ENCODE measurements at places on chromosomes 2 and 18.

GRCh38 chr18:48922801-48923730 is 27.7 kb downstream of the SMAD7 start:
- DNase-seq: no peak

DNA sequence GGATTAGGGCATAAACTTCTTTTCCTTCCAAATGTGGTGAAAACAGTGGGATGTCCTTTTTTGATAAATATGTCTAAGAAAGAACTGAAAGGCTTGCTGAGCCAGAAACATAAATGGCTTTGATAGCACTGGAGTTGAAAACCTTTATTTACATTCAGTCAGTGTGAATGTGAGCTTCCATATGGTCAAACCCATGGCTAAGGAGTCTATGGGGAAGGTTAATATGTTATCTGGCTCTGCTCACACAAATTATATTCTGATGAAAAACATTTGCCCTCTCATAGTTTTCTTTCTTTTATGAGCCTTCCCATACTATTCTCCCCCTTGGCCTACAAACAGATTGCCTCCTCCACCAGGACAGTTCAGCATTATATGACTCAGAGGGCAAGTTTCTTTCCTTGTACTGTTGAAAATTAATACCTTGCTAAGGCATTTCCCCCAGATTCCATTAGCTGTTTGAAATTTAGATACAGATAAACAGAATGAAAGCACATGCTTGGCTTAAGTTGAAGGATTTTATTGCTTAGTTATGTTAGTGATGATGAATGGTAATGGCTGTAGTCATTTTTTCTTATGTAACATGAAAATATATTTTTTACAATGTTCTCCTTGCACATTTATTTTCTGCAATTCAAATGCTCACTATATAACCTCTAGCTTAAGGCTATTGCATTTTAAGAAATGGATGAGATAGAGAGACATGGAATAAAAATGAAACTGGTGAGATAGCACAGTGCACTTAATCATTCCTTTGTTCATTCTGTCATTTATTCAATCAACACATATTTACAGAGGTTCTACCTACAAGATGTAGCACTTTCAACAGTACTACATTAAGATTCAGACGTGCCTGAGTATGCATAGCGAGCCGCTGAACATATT is 544.1 kb downstream of the LRRTM4 start:
- no peak for DNase-seq

GRCh38 chr2:43462866-43463641 is 132.8 kb downstream of the THADA start:
- no peak for DNase-seq

- no peak for DNase-seq
Observed at GRCh38 chr2:95026471-95027368, 1.2 kb downstream of the MAL start.

DNA sequence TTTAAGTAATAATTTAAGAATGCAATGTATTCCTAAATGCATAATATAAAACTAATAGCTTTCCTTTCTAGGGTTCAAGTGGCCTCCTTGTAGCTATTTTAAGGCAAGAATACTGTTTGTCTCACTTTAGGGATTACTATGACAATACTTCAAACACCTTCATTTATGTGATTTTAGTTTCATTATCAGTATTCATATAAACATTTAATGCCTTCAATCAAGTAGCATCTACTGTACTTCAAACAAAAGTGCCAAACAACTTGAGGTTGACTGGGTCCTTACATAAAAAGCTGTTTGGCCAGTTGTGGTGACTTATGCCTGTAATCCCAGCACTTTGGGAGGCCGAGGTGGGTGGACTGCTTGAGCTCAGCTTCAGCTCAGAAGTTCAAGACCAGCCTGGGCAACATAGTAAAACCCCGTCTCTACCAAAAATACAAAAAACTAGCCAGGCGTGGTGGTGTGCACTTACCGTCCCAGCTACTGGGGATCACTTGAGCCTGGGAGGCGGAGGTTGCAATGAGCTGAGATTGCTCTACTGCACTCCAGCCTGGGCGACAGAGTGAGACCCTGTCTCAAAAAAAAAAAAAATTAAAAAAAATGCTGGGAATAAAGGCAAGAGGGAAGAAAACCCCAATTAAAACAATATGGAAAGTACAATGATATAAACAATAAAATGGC is 9.3 kb downstream of the MEX3C start:
- DNase-seq: no peak

GRCh38 chr2:27171351-27171848 is 22.6 kb downstream of the TCF23 start:
- DNase-seq: no peak

DNA sequence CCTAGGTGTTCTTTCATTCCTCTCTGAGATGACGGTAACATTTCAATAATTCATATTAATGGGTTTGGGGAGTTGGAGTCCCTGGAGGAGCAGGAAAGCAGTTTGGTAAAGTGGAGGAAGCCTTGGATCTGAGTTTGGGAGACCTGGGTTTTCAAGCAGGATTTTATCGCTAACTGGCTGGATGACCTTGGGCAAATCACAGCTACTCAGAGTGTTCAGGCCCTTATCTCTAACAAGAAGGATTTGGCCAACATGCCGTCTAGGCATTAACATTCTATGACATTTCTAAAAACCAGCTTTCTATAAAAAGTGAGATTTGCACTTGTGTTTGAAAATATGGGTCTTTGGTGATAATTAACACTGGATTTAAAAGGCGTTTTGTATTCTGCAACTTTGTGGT is 59.7 kb upstream of the MEX3C start:
- no peak for DNase-seq

GRCh38 chr2:215811409-215812345 is 201.7 kb downstream of the MREG start:
- DNase-seq: no peak

DNA sequence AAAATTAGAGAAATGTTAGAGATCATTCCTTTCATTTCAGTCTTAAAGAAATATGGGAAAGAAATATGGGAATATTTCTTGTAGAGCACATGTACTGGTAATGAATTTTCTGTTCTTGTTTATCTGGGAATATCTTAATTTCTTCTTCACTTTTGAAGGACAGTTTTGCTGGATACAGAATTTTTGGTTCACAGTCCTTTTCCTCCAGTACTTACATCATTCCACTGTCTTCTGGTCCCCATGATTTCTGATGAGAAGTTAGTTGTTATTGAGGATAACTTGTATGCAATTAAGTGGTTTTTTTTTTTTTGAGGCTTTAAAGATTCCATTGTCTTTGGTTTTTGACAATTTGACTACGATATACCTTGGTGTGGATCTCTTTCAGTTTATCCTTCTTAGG is 11.0 kb downstream of the NEURL3 start:
- no peak for DNase-seq

- DNase-seq: no peak
Observed at GRCh38 chr2:182941121-182941722, 74.8 kb upstream of the FRZB start.

DNA sequence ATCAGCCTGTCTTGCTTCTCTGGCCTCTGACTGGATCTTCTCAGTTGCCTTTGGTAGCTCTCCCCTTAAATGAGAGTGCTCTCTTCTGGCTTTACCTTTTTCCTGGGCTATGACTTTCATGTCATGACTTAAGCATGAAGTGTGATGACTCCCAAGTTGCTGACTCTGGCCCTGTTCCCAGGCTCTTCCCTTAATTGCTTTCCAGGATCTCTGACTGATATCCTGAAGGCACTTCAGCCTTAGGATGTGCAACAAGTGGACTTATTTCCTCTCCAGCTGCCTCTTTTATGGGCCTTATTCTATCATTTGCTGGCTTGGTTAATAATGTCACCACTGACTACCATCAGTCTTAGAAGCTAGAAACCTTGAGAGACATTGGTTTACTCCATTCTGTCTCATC is 17.4 kb downstream of the SEMA4F start:
- no peak for DNase-seq

- peak; percentile 48 for DNase-seq
Observed at GRCh38 chr2:27720004-27720551, 51.4 kb upstream of the MRPL33 start.

GRCh38 chr18:34120294-34120693 is 104.4 kb downstream of the NOL4 start:
- no peak for DNase-seq

- no peak for DNase-seq
Observed at GRCh38 chr2:74313497-74313896, 29.7 kb downstream of the SLC4A5 start.

- no peak for DNase-seq
Observed at GRCh38 chr2:195656161-195656858, 716 bp upstream of the SLC39A10 start.

- DNase-seq: no peak
Observed at GRCh38 chr2:136917411-136917881, 152.1 kb downstream of the THSD7B start.

DNA sequence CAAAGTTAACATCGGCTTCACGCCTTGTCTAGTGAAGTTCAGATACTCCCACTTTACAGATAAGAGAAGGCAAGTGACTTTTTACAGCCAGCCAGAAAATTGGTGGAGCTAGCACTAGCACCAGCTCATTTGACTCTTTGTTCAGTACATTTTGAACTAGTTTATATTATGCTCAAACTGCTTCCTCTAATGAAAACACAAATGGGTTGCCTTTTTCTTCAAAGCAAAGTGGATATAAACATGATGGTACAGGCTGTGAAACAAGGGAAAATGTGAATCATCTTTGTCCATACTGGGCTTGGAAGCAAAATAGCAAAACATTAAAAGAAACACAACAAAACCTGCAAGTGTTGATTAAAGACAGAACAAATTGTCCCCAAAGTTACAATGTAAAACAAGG is 99.6 kb upstream of the LHCGR start:
- no peak for DNase-seq

DNA sequence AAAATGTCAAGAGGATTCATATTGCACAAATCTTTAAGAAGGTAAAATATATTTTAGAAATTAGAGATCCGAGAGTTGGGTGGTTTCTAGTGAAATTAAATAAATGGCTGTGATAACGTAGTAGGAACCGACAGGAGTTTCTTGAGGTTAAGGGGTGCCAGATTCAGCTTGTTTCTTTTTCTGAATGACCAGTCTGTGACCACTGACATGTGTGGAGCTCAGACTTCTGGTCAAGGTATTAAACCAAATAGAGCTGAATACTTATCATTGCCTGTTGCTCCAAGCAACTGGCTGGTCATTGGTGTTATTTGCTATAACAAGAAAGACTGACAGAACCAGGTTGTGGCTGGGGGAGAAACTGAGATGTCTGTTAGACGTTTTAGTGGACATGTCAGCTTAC is 408.2 kb upstream of the HS6ST1 start:
- DNase-seq: no peak

- no peak for DNase-seq
Observed at GRCh38 chr2:558879-559278, 118.3 kb downstream of the TMEM18 start.

DNA sequence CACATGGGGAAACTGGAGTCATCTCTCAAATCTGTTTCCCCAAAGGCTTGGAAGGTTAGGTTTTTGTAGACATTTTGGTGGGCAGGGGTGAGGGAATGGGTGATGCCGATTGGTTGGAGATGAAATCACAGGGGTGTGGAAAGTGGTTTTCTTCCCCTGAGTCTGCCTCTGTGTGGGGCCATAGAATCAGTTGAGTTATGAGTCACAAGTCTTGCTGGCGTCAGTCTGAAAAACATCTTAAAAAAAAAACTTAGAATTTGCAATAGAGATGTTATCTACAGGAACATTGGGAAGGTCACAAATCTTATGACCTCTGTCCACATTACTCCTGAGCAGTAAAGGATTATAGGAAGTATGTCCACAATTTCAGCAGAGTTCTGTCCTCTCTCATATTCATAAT is 314.6 kb downstream of the CNTNAP5 start:
- DNase-seq: no peak

GRCh38 chr2:182522972-182523473 is 96.2 kb upstream of the PDE1A start:
- DNase-seq: no peak

GRCh38 chr2:27765621-27766286 is 5.8 kb upstream of the MRPL33 start:
- DNase-seq: no peak

DNA sequence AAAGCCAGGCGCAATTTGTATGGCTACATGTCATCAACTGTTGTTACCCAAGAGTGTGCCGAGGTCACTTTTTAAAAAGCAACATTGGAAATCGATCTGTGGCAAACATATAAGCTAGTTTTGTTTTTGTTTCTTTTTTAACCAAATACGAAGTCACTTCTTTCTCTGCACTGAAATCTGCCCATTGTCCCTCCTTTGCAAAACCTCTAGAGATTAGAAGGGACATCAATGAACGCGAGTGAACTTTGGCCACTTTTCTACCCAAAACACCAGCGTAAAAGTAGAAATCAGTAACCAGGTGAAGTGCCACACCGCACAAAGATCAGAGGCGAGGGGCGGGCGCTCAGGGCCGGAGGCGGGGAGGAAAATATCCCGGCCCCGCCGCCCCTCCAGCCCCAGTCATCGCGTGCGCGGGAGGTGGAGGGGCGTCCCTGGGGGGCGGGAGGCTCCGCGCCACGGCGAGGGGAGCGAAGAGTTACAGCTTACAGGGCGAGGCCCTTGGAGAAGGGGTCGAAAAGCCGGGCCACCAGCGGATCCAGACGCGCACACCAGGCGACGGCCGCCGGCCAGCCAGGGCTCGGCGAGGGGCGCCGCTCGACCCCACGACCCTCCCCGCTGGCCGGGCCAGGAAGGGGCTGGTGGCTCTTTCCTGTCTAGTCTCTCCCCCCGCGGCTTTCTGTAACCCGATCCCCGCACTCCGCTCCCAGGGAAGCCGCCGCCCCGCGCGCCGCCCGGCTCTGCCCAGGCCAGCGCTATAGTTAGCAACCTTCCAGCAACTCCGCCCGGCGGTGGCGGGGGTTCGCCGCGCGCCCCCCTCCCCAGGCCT is 993 bp downstream of the RBMS1 start:
- no peak for DNase-seq

DNA sequence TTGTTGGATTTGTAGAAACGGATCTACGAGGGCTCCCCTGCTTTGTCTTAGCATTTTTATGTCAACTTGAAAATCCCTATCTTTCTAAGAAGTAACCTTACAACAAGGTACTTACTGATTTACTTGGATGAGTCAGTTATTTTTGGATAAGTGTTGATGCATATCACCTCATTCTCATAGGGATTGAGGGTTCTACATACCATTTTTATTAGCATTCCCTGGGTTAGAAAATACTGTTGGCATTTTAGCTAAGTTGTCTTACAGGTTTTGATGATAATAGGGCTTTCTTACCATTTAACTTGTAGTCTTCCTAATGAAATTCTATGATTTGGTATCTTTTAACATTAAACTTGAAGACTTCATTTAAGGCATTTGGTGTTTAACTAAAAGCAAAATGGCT is 125.2 kb downstream of the UBE2E3 start:
- DNase-seq: no peak

DNA sequence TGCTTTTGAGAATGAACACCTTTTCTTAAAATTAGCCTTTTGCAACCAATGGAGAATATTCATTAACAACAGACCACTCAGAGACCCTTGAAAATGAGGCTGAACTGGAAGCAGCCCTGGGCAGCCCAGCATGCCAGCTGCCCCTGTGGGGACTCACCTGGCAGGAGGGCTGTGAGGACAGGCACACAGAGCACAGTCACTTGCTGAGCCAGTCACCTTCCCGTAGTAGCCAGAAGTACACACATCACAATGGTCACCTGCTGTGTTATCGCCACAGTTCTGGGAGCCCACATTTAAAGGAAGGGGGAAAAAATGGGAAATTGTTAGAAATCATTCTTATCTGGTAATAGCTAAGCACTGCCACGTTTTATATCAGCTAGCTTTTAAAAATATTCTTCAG is 115.5 kb downstream of the LAMA1 start:
- no peak for DNase-seq
